ENCODE measurements at places on chromosomes 12 and 14.

DNA sequence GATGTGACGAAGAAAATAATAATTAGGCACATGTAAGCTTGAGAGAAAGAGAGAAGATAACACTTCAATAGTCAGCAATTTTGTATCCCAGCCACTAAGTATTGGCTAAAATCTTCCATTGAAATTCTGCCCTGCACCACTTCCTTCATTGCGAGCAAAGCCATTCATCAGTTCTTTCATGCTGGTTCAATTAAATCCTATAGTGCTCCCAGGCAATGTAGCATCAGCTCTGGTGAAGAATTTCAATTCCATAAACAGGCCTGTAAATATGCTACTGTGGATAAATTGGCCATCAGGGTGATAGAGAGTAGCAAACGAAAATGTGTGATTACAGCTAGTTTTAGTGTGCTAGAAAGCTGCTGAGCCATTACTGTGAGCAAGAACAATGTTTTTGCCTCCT is 24.7 kb downstream of the RPL10L start:
- DNase-seq: no peak

DNA sequence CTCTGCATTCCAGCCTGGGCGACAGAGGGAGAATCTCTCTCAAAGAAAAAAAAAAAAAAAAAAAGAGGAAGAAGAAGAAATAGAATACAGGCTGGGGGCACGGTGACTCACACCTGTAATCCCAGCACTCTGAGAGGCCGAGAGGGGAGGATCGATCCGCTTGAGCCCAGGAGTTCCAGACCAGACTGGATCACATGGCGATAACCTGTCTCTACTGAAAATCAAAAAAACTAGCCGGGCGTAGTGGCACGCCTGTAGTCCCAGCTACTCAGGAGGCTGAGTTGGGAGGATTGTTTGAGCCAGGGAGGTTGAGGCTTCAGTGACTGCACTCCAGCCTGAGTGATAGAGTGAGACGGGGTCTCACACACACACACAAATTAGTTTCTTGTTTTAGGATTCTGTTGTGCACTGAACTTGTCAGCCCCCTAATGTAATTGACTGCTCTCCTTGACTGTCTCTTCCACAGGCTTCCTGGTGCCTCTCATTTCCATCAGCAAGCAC is 963 bp upstream of the TINF2 start:
- no peak for DNase-seq

DNA sequence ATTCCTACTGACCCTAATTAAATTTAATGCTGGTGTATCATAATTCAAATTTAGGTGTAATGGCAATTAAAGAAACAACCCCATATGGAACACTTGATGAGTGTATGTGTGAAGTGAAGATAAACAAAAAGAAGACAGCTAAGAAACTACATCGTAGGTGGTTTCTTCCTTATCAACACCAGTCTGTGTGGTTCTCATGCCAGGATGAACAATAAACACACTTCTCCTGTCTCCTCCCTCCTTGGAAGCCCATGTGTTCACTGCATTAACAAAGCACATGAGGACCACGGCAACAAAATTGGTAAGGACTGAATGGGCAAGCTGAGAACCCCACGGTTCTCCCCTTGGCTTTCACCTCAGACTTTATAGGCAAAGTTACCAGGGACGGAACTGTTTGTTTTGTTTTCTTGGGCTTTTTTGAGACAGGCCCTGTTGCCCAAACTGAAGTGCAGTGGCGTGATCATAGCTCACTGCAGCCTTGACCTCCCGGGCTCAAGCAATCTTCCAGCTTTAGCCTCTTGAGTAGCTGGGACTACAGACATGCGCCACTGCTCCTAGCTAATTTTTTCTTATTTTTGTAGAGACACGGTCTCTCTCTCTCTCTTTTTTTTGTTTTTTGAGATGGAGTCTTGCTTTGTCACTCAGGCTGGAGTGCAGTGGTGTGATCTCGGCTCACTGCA is 71.0 kb downstream of the TRAFD1 start:
- no peak for DNase-seq

GRCh38 chr14:68680541-68681051 is 112.3 kb downstream of the ZFP36L1 start:
- DNase-seq: no peak

GRCh38 chr14:103688906-103689902 is 26.0 kb downstream of the XRCC3 start:
- DNase-seq: no peak

- no peak for DNase-seq
Measured at GRCh38 chr14:52873694-52874093, 77.2 kb downstream of the FERMT2 start.

GRCh38 chr12:52826611-52827498 is 7.3 kb downstream of the KRT79 start:
- no peak for DNase-seq

DNA sequence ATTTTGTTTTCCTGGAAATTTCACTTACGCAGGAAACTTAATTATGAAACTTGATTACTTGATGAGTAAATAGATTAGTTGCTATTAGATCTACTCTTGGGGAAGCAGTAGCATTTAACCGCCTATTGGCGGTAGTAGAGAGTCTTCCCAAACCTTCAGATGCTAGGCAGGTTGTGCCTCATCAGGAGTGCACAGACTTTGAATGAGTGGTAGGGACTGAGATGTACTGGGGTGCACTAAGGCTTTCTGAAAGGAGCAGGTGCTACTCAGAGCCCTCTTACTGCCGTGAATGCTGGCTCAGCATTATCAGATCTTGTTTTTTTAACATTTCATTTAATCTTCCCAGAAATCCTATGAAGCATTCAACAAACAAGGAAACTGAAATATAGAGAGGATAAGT is 7.7 kb downstream of the GATC start:
- DNase-seq: no peak

- DNase-seq: no peak
Measured at GRCh38 chr14:64265222-64265621, 28.9 kb downstream of the ESR2 start.

DNA sequence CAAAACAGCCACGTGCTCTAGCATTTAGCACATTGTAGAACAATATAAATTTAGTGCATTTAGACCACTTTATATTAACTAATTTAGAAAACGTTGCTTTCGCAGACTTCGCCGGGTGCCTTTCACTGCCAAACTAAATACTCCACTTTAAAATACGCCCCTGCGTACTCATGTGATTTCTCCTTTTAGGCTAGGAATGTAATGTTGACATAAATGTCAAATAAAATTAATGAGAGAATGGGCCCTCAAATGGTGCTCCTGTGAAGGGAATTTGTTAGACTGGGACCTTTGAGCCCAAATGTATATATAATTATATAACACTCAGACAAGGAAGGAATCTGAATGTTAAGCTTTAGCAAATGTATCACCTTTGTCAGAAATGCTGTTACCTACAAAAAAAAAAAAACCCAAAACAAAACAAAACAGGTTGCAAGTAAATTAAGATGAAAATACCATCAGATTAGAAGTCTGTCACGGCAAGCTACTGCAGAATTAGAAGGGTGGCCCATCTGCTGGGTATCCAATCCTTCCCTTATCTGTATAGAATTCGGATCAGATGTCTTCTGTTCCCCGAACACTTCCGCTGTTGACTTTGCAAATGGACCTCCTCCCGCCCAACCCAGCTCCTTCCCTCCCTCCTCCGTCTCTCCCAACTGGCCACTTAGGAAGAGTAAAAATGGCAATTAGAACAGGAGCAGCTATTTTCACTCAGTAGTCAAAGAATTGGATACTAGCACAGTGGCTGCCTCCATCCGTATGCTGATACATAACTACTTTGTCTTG is 159.3 kb upstream of the FOXN3 start:
- DNase-seq: no peak

DNA sequence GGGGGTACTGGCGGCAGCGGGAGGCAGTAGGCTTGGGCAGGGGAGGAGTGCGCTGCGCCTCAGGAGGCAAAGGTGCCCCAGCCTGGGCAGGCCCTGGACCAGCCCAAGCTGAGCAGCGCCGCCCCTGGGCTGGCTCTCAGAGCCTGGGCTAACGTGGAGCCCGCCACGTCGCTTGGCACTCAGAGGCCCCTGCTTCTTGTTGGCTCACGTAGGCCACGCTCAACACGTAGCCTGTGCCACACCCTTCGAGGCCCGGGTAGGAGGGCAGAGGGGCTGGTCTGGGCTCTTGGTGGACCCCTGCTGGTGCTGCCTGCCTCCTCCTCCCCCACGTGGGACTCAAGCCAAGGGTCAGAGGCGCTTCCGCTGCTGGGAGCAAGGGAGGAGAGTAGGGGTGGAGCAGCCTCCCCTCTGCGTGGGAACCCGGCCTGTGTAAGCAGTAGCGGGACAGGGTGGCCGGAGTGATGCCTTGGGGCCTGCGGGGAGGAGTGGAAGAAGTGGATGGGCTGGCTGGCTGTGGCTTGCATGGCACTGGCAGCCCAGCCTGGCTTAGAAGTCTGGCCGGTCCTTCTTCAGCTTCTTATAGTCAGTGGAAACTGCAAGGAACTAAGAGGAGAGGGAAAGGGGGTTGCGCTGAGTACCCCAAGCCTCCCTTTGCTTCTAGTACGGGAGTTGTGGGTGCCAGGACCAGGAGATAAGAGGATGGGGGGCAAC is 5.7 kb downstream of the SHMT2 start:
- DNase-seq: no peak

DNA sequence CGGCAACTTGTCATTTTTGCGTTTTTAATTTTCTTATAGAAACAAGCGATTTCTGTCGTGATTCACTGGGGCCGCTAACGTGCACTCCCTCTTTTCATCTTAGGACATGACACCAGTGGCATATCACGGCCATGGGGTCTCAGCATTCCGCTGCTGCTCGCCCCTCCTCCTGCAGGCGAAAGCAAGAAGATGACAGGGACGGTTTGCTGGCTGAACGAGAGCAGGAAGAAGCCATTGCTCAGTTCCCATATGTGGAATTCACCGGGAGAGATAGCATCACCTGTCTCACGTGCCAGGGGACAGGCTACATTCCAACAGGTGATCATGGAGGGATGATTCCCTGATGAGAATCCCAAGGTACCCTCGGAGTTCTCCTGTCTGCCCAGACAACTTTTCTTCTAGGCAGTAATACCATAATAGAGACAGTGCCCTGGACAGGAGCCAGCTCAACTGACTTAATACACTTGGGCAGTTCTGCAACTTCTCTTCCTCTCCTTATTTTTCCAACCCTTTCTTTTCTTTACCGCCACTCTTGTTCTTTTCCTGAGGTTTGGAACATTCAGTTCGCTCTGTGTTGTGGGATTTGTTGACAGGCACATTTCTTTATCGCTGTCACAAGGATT is 821 bp downstream of the TMEM106C start:
- DNase-seq: no peak

- DNase-seq: no peak
Measured at GRCh38 chr14:32300136-32300535, 29.0 kb upstream of the AKAP6 start.

- no peak for DNase-seq
Measured at GRCh38 chr14:24694680-24695079, 60.7 kb upstream of the GZMB start.

DNA sequence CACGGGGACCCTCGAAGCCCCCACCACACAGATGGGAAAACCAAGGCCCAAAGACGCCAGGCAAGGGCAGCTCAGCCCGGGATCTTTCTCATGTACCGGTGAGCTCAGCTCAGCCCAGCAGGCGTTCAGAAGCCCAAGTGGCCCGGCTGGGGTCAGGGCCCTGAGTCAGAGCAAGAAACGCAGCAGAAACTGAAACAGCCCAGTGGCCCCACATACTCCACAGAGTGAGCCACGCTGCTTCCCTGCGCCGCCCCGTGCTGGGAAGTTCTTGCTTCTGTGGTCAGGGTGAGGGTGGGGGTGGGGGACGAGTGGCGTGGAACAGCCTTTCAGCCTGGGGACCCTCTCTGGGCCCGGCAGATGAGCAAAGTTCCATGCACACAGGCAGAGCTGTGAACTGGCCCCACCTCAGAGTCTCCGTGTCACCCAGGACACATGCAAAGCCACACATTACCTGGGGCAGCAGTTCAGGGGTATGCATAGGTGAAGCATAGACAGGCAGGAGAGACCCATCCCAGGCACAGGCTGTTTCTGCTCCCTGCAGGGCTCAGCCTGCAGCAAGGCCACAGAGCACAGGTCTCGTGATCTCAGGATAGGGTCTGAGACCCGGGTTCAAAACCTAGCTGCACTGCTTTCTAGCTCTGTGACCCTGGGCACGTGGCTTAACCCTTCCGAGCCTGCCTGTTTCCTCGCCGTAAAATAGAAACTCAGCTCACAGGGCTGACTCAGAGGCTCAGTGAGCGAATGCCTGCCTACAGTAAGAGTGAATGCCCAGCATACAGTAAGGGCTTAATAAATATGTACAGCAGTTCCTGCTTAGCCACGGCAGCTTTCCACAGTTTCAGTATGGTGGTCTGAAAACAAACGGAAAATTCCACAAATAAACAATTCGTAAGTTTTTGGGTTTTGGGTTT is 21.6 kb downstream of the NCOR2 start:
- no peak for DNase-seq

- DNase-seq: no peak
Measured at GRCh38 chr12:64452559-64453329, 824 bp downstream of the TBK1 start.

GRCh38 chr14:45254771-45255170 is 1.8 kb upstream of the MIS18BP1 start:
- DNase-seq: no peak

DNA sequence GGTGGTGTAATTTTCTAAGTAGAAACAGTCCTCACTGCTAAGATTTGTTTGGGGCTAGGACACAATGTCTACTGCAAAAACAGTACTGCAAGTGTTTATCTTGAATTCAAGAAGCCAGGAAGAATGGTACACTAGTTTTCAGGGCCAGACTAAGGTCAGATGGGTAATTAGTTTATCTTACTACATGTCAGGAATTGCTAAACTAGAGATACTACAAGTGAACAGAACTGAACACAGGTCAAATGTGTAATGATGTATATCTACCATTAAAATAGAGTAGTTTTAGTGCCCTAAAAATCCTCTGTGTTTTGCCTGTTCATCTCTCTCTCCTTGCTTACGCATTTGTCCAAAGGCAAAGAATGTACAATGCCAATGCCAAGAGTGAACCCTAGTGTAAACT is 2.3 kb upstream of the RPL41 start:
- no peak for DNase-seq

- no peak for DNase-seq
Measured at GRCh38 chr12:114851981-114852380, 168.0 kb upstream of the TBX3 start.

- no peak for DNase-seq
Measured at GRCh38 chr14:103735022-103735421, 19.4 kb downstream of the ZFYVE21 start.

DNA sequence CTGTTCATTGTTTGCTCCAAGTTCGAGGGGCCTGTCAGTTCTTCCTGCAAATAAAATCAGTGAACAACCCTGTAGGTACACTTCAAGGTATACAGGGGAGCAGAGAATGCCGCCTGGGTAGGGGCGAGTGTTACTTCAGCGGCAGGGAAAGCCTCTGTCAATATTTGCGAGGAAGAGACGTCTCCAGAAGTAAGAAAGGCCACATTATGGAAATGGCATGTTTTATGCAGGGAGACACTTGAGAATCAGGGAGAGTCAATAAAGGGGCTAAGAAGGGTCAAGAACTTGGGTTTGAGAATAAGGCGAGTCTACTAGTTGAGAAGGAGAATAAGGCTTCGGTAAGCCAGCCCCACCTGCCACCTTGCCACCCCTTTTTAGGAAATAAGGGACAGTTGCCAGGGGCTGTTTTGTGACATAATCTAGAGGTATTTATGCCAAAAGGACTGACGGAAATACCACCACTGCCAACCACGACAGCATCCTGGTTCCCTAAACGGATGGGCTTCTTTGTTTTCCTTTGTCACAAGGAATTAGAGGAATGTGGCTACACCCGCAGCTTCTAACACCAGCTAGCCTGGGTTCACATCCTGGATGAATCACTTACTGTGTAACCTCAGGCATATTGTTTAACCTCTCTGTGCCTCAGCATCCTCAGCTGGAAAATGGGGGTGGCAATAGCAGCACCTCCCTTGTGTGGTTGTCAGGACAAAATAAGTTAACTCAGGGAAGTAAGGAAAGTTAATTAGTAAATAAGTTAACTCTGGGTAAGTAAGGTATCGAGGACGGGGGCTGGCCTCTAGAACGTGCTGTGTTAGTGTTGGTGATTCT is 67.7 kb downstream of the EID3 start:
- DNase-seq: no peak
